ENCODE measurements at places on chromosomes 2 and 18. TPM values are rescaled to one million over a fixed set of nuclear protein-coding genes. Genes with fewer than 3 reads are reported as not detected.

DNA sequence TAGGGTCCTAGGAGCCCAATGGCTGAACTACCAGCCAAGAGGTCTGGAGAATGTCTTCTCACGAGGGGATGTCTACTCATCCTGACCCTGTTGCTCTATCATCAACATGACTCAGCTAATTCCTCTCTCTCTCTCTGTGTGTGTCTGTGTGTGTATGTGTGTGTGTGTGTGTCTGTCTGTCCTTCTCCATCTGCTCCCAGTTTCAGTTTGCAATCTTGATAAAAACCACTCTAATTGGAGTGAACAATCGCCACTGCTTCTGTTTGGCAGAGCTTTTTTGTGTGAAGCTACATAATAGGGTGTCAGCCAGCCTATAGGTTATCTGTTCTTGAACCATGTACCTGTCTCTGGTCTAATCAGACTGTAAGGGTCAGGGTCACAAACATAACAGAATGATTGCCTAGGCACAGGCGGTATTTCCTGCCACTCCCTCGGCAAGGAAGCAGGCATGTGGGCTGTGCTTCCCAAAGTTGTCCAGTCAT is 219.8 kb downstream of the SH3BP4 start:
- DNase-seq = peak; percentile 44

DNA sequence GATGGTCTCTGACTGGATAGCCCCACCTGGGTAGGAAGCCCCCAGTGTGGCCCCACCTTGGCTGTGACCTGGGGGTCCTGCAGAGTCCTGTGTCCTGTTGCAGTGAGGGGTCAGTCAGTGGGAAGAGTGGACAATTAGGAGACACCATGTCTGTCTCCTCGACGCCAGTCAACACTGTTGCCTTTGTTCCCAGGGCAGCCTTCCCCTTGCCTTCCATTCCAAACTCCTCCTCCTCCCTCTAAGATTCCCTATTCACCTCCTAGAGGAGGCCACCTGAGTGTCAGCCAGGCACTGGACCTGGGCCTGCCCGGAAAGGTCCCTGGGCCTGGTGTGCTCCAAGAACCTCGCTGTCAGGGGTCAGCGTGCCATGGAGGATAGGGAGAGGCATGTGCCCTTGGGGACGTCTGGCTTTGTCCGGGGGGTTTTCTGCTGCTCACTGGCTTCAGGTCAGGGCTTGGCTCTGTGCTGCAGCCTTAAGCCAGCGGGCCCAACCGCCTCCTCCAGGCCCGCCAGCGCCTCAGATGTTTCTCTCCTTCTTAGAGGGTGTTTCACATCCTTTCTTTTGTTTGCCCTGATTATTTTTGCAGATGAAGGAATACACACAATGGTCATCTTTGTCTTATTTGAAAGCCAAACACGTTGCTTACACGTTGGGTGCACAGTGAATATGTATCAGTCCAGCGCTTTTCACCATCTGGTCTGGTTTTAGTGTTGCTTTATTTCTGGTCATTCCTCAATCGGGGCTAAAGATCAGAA is 68.9 kb downstream of the HPCAL1 start:
- DNase-seq = no peak

GRCh38 chr2:73063909-73064875 is 7.3 kb downstream of the SFXN5 start:
- DNase-seq = no peak

The C2orf81 gene
- 2.7 TPM for total RNA-seq

- DNase-seq = no peak
Observed at GRCh38 chr18:12686100-12686499, 16.4 kb downstream of the CEP76 start.

GRCh38 chr18:24112464-24112863 is 26.4 kb upstream of the CABYR start:
- DNase-seq = no peak

Data from epithelial cell of proximal tubule (primary cell).